ENCODE measurements at places on chromosomes 7 and 10. TPM values are rescaled to one million over a fixed set of nuclear protein-coding genes. Genes with fewer than 3 reads are reported as not detected.

Gene SORCS1
- 2.5 TPM for total RNA-seq

GRCh38 chr7:44163591-44163990 lies 22.5 kb upstream of the MYL7 start:
- H3K36me3 ChIP-seq, result no peaks in the 10 kb centered on the region
- no peak overlapping the region for H3K4me3 ChIP-seq
- no peak overlapping the region for H3K27ac ChIP-seq
- DNase-seq, result no peak
- H3K4me1 ChIP-seq, result peaks cover 7% of the 10 kb centered on the region

Gene CPEB3
- 8.0 TPM for total RNA-seq

Gene FZD8
- 14.2 TPM for total RNA-seq

- no peaks in the 10 kb centered on the region for H3K36me3 ChIP-seq
- DNase-seq, result no peak
- H3K27me3 ChIP-seq, result no peaks in the 10 kb centered on the region
- H3K4me1 ChIP-seq, result no peaks in the 10 kb centered on the region
- H3K4me3 ChIP-seq, result no peak overlapping the region
These were observed 463.5 kb upstream of the TEX47 start for GRCh38 chr7:89259085-89259484.

Gene SFTPA2
- not detected for total RNA-seq

Gene GSTO2
- total RNA-seq, result 0.32 TPM

Gene ELN
- total RNA-seq, result 32.1 TPM

- H3K36me3 ChIP-seq, result no peaks in the 10 kb centered on the region
- no peaks in the 10 kb centered on the region for H3K4me1 ChIP-seq
- no peak overlapping the region for H3K4me3 ChIP-seq
- no peak overlapping the region for H3K27ac ChIP-seq
- no peak for DNase-seq
These were observed 152.0 kb downstream of the ZNF22 start for GRCh38 chr10:45152726-45153125.

- peak overlapping the region; percentile 39 for H3K27ac ChIP-seq
- peaks cover 32% of the 10 kb centered on the region for H3K4me1 ChIP-seq
- DNase-seq, result no peak
- no peaks in the 10 kb centered on the region for H3K27me3 ChIP-seq
These were observed 4.7 kb upstream of the NRF1 start for GRCh38 chr7:129606803-129607202.

DNA sequence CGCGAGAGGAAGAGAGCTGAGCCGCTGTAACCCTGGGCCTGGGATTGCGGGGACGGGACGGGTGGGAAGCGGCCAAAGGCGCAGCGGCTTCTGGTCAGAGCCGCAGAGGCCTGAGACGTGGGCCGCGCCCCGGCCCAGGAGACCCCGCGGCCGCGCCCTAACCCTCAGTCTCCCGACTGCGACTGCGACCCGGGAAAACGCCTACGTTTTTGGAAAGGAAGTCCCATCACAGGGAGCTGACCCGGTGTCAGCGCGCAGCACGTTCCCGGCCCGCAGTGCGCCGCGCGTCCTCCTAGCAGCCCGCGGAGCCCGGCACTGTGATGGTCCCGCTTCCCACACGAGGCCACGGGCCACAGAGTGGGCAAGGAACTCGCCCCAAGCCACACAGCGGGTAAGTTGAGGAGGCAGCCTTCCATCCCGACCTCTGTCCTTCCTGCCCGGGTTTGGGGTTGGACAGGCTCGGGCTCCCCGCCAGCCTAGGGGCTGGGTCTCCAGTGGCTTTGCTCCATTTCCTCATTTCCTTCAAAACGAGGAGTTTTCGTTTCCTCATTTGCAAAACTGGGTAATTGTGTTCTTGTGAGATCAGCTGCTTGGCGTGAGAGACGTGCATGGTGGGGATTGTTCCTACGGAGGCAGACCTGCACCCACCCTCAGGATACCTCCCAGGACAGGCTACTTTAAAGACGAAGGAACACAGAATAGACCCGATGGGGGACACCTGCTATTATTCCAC lies 1.2 kb downstream of the GPNMB start:
- H3K4me1 ChIP-seq, result no peaks in the 10 kb centered on the region
- H3K36me3 ChIP-seq, result no peaks in the 10 kb centered on the region
- H3K4me3 ChIP-seq, result peak overlapping the region; percentile 67
- peak; percentile 83 for DNase-seq

DNA sequence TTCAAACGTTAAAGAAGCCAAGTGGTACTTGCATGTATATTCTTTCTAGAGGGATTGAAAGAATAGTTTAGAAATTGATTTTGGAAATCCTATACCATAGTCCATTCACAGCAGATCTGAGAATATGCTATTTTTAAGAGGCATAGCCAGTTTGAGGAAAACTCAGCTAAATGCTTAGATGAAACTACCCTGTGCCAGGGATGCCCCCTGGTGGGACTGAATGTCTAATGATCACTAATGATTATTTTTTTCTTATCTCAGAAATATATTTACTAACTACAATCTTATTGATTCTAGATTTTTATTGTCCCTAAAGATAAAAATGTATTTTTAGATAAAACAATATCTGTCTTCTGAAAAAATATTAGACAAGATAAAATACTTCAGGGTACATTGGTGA lies 844.9 kb upstream of the PHF14 start:
- no peak overlapping the region for H3K4me3 ChIP-seq
- H3K4me1 ChIP-seq, result no peaks in the 10 kb centered on the region
- H3K36me3 ChIP-seq, result no peaks in the 10 kb centered on the region
- no peak for DNase-seq
- H3K27me3 ChIP-seq, result no peaks in the 10 kb centered on the region

DNA sequence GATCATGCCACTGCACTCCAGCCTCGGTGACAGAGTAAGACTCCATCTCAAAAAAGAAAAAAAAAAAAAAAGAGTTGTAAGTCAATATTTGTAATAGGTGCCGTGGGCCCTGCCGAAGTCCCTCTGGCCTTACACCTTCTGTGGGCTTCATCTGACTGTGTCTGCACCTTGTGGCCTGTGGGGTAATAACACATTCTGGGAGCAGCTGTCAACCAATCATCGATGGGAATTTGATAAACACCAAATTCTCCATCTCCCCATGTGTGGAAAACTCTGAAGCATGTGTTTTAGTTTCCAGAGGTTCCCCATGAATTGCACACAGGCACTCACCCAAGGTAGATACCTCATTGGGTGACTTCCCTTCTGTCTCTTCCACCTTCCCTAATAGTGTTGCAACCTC lies 10.8 kb downstream of the ZNF394 start:
- peaks cover 95% of the 10 kb centered on the region for H3K36me3 ChIP-seq
- no peaks in the 10 kb centered on the region for H3K27me3 ChIP-seq
- DNase-seq, result no peak
- no peak overlapping the region for H3K4me3 ChIP-seq

DNA sequence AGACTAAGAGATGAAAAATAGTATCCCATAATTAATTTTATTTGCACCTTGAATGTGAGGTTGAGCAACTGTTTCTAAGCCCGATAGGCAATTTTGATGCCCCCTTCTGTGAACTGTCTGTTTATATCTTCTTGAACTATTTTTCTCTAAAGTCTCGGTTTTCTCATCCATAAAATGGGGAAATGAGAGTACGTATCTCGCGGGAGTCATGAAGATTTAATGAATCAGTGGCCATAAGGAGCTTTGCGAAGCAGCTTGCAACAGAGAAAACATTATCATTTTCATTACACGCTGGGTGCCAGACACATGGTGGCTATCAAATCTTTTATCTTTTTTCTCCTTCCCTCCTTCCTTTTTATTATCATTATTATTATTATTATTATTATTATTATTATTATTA lies 108.1 kb upstream of the CARD11 start:
- no peaks in the 10 kb centered on the region for H3K27me3 ChIP-seq
- H3K36me3 ChIP-seq, result no peaks in the 10 kb centered on the region
- H3K27ac ChIP-seq, result no peak overlapping the region
- DNase-seq, result no peak
- no peak overlapping the region for H3K4me3 ChIP-seq

Gene SLC18A3
- not detected for total RNA-seq

- H3K27ac ChIP-seq, result no peak overlapping the region
- no peaks in the 10 kb centered on the region for H3K4me1 ChIP-seq
- DNase-seq, result no peak
- H3K4me3 ChIP-seq, result no peak overlapping the region
- H3K36me3 ChIP-seq, result no peaks in the 10 kb centered on the region
These were observed 256.3 kb upstream of the MINDY3 start for GRCh38 chr10:16116404-16117304.

Gene STEAP4
- total RNA-seq, result 24.3 TPM

DNA sequence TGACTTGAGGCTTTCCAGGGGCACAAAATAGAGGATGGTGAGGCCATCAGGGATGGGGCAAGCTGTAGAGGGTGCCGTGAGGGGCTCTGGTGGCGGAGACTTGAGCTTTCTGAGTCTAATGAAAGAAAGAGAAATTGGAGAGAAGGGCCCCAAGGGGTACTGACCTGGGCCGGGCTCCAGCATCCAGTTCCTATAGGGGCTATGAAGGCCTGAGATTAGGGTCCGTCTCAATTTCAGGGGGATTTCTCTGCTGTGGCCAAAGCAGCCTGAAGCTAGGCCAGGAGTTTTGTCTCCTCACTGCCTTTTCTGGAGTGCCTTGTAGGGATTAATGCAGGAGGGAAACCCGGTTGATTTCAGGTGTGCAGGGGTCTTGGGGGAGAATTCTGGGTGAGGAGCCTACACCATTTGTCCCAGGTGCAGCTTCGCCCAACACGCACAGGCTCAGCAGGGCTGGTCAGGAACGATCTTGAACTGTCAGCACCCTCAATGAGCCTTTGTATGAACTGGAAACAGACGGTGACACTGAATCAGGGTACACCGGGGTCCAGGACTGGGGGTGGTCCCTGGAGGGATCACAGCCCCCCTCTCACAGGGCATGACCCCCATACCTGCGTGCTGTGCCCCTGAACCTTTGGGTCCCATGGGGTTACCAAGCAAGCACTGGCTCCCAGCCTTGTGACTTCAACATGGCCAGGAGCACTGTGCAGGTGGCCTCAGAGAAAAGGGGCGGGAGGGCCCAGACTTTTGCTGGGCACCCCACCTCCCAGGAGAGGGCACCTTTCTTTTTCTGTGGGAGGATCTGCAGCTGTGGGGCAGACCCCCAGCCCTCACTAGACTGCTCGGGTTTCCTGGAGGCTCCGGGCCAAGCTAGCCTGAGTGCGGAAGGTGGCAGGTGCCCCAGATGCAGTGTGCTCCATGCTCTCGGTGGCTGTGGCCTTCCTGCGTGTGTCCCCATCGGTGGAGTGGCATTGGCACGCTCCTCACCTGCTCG lies 122.9 kb upstream of the RET start:
- H3K27ac ChIP-seq, result no peak overlapping the region
- H3K27me3 ChIP-seq, result no peaks in the 10 kb centered on the region
- H3K4me1 ChIP-seq, result peaks cover 17% of the 10 kb centered on the region
- peak; percentile 65 for DNase-seq
- no peak overlapping the region for H3K4me3 ChIP-seq

GRCh38 chr7:91089382-91089963 lies 174.8 kb upstream of the FZD1 start:
- no peak overlapping the region for H3K27ac ChIP-seq
- H3K4me3 ChIP-seq, result no peak overlapping the region
- H3K27me3 ChIP-seq, result no peaks in the 10 kb centered on the region
- H3K36me3 ChIP-seq, result no peaks in the 10 kb centered on the region
- DNase-seq, result no peak
- H3K4me1 ChIP-seq, result peaks cover 11% of the 10 kb centered on the region

Data from spleen (tissue), 13 donors.